ENCODE measurements at places on chromosomes 7 and 10.

DNA sequence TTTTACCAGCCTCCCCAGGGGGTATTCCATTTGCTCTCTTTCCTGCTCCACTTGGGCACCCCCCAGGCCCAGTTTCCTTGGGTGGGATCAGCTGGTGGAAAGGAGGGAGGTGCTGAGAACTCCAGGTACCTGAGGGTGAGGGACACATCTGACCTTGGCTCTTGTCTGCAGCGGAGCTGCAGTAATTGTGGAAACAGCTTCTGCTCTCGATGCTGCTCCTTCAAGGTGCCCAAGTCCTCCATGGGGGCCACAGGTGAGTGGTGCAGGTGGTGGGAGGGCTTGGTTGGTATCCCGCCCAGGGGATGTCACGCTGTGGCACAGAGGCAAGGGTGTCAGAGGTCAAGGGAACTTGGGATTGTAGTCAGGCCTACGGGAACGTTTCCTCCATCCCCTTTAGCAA lies 14.3 kb downstream of the SFRP5 start:
- peaks cover 1% of the 10 kb centered on the region for H3K4me1 ChIP-seq
- no peak for DNase-seq
- H3K27me3 ChIP-seq = no peaks in the 10 kb centered on the region
- no peak overlapping the region for H3K27ac ChIP-seq

- no peak overlapping the region for H3K4me3 ChIP-seq
- DNase-seq = no peak
- no peaks in the 10 kb centered on the region for H3K4me1 ChIP-seq
- H3K27me3 ChIP-seq = peaks cover 5% of the 10 kb centered on the region
These were observed 62.1 kb upstream of the COL1A2 start for GRCh38 chr7:94332571-94332970.

DNA sequence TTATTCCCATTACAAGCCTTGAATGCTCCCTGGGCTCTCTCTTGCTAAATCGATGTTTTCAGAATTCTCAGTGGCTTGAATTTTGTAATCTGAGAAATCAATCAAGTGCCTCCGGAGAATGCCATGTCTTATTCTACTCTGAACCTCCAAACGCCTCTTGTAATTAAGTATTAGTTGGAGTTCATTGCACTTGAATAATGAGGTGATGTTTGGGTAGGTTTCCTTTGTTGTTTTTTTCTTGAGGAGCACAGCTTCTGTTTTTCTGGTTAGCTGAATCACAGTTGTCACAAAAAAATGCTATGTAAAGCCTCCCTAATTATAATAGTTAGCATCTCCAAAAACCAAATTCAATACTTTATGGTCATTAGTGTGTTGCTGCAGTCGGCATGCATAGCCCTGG lies 100.3 kb downstream of the PLPP4 start:
- H3K4me3 ChIP-seq = no peak overlapping the region
- DNase-seq = no peak
- peaks cover 3% of the 10 kb centered on the region for H3K4me1 ChIP-seq
- H3K36me3 ChIP-seq = no peaks in the 10 kb centered on the region
- no peaks in the 10 kb centered on the region for H3K27me3 ChIP-seq

GRCh38 chr10:132138133-132138532 lies 48.6 kb upstream of the DPYSL4 start:
- no peaks in the 10 kb centered on the region for H3K36me3 ChIP-seq
- no peak overlapping the region for H3K27ac ChIP-seq
- peaks cover 5% of the 10 kb centered on the region for H3K27me3 ChIP-seq
- DNase-seq = no peak

DNA sequence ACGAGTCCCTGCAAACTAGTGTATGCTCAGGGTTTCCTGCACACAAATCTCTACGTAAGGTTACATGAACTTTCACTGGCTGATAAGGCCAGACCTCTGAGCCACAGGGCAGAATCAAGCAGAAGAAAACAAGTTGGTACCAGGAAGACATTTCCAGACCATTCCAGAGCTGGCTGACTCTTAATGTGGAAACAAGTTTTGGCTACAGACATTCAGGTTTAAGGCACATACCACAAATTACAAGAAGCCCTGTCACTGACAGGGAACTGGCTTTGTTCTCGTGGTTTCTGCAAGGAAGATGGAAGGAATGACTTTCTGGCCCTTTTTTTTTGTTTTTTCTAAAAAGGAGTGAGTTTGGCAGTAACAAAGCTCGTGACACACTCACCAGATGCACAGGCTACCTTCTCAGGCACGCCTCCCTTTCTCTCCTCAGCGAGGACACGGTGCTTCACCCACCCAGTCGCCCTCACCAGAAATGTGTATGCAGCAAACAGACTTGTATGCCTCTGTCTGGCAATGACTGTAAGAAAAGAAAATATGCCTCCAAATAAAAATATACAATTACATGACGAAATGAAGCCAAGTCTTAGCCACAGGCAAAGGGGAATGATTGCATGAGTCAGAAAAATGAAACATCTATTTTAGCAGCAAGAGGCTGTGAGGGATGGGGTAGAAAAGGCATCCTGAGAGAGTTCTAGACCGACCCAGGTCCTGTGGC lies 22.6 kb downstream of the PLAC9 start:
- H3K27ac ChIP-seq = no peak overlapping the region
- no peak overlapping the region for H3K4me3 ChIP-seq
- DNase-seq = no peak
- H3K36me3 ChIP-seq = peaks cover 24% of the 10 kb centered on the region
- no peaks in the 10 kb centered on the region for H3K27me3 ChIP-seq
- no peaks in the 10 kb centered on the region for H3K4me1 ChIP-seq

- H3K4me1 ChIP-seq = peaks cover 23% of the 10 kb centered on the region
- H3K27ac ChIP-seq = no peak overlapping the region
- DNase-seq = no peak
- H3K4me3 ChIP-seq = no peak overlapping the region
- no peaks in the 10 kb centered on the region for H3K27me3 ChIP-seq
These were observed 23.9 kb downstream of the EPC1 start for GRCh38 chr10:32323051-32323450.

GRCh38 chr7:150901160-150902035 lies 49.1 kb downstream of the AOC1 start:
- H3K36me3 ChIP-seq = no peaks in the 10 kb centered on the region
- no peak overlapping the region for H3K4me3 ChIP-seq
- DNase-seq = no peak
- H3K27ac ChIP-seq = no peak overlapping the region
- H3K4me1 ChIP-seq = no peaks in the 10 kb centered on the region

GRCh38 chr10:62742536-62743061 lies 61.9 kb upstream of the ADO start:
- no peaks in the 10 kb centered on the region for H3K4me1 ChIP-seq
- no peaks in the 10 kb centered on the region for H3K27me3 ChIP-seq
- no peak overlapping the region for H3K4me3 ChIP-seq
- DNase-seq = no peak

GRCh38 chr7:92678291-92678920 lies 88.2 kb upstream of the FAM133B start:
- H3K4me3 ChIP-seq = no peak overlapping the region
- DNase-seq = no peak
- H3K36me3 ChIP-seq = no peaks in the 10 kb centered on the region
- H3K4me1 ChIP-seq = peaks cover 8% of the 10 kb centered on the region
- no peak overlapping the region for H3K27ac ChIP-seq
- H3K27me3 ChIP-seq = no peaks in the 10 kb centered on the region

- H3K27me3 ChIP-seq = no peaks in the 10 kb centered on the region
- H3K36me3 ChIP-seq = no peaks in the 10 kb centered on the region
- no peak overlapping the region for H3K27ac ChIP-seq
- no peak for DNase-seq
These were observed 556.3 kb downstream of the GRM8 start for GRCh38 chr7:126696256-126697038.

DNA sequence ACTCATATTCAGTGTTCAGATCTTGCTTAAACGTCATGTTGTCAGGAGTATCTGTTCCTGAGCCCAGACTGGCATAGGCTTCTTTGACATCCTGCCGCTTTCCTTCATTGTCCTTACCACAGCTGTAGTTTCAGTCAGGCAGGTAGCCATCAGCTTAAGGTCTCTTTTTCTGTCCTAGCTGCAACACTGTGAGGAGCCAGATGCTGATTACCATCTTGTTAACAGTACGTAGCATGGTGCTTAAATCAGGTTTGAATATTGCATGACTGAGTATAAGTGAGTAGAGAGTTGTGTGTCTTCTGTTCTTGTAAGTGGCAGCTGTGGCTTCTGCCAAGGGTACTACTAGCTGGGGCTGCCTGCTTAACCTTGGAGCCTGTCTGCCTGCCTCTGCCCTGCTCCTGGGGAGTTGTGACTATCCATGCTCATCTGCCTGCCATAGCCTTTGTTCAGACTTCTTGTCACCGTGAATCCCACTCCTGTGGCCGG lies 92.6 kb downstream of the MAPK8 start:
- no peak overlapping the region for H3K4me3 ChIP-seq
- no peaks in the 10 kb centered on the region for H3K36me3 ChIP-seq
- H3K4me1 ChIP-seq = peaks cover 27% of the 10 kb centered on the region
- peak overlapping the region; percentile 15 for H3K27ac ChIP-seq

DNA sequence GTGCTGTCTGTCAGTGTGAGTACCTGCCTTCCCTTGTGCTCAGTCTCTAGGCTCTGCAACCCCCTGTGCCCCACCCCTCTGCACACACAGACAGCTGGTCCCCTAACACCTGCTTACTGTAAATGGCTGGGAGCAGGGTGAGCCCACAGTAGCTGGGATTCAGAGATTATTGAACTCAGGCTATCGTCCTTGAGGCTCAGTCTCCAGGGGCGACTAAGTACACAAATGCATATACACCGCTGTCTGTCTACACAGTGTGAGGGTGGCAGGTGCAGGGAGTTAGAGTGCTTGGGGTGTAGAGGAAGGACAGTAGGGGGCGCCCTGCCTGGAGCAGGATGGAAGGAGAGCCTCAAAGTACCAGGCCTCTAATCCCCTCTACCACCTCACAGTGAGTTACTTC lies 12.9 kb downstream of the UPP1 start:
- H3K27ac ChIP-seq = no peak overlapping the region
- H3K4me1 ChIP-seq = peaks cover 2% of the 10 kb centered on the region
- no peak for DNase-seq
- no peaks in the 10 kb centered on the region for H3K27me3 ChIP-seq
- no peak overlapping the region for H3K4me3 ChIP-seq

GRCh38 chr10:58747687-58748086 lies 235.0 kb downstream of the BICC1 start:
- no peaks in the 10 kb centered on the region for H3K36me3 ChIP-seq
- DNase-seq = no peak
- H3K4me3 ChIP-seq = no peak overlapping the region
- H3K4me1 ChIP-seq = peaks cover 9% of the 10 kb centered on the region

GRCh38 chr7:92276460-92276864 lies 30.7 kb downstream of the ANKIB1 start:
- H3K4me1 ChIP-seq = no peaks in the 10 kb centered on the region
- no peaks in the 10 kb centered on the region for H3K27me3 ChIP-seq

GRCh38 chr10:6741541-6741941 lies 161.5 kb upstream of the PRKCQ start:
- DNase-seq = no peak
- H3K36me3 ChIP-seq = no peaks in the 10 kb centered on the region
- H3K27me3 ChIP-seq = no peaks in the 10 kb centered on the region
- H3K4me1 ChIP-seq = peaks cover 29% of the 10 kb centered on the region
- no peak overlapping the region for H3K27ac ChIP-seq

DNA sequence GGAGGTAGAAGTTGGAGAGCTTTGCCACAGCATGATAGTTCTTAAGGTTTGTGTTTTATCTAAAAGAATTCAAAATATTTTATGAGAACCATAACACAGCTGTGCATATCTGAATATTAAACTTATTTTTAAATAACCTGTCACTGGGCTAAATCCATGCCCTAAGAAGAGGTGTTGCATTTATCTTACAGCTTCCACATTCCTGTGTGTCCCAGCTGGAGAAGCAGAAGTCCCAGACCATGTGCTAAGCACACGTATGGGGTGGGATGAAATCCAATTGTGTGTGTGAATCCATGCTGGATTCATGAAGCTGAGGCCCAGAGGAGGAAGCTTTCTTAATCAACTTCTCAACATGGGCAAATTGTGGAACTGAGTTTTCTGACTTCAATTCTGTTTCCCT lies 121.5 kb downstream of the PKD1L1 start:
- H3K4me1 ChIP-seq = no peaks in the 10 kb centered on the region
- peaks cover 8% of the 10 kb centered on the region for H3K27me3 ChIP-seq
- H3K36me3 ChIP-seq = no peaks in the 10 kb centered on the region
- H3K4me3 ChIP-seq = no peak overlapping the region

DNA sequence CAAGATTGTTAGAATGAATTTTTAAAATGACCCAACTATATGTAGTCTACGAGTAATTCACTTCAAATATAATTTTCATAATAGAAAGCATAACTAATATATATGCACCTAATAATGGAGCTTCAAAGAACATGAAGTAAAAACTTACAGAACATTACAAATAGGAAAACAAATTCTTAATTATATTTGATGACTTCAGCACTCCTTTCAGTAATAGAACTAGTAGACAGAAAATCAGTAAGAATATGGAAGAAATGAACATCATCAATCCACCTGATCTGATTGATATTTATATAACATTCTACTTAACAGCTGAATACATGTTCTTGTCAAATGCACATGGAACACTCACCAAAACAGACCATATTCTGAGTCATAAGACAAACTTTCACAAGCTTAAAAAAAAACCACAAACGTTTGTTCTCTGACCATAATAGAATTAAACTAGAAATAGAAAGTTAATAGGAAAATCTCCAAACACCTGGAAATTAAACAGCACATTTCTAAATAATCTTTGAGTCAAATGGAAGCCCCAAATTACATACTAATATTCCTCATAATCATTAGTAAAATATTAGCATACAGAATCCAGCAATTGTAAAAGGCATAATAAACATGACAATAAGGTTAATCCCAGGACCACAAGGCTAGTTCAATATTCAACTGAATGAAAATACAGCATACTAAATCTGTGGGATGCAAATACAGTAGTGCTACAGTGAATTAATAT lies 48.0 kb downstream of the BRAF start:
- H3K27me3 ChIP-seq = no peaks in the 10 kb centered on the region
- DNase-seq = no peak
- no peak overlapping the region for H3K4me3 ChIP-seq
- H3K27ac ChIP-seq = no peak overlapping the region

- H3K27me3 ChIP-seq = no peaks in the 10 kb centered on the region
- no peak for DNase-seq
- H3K4me3 ChIP-seq = no peak overlapping the region
- H3K36me3 ChIP-seq = peaks cover 11% of the 10 kb centered on the region
These were observed 41.2 kb downstream of the NCAPG2 start for GRCh38 chr7:158663428-158663741.

GRCh38 chr7:78720066-78720465 lies 733.4 kb downstream of the MAGI2 start:
- peaks cover 20% of the 10 kb centered on the region for H3K4me1 ChIP-seq
- H3K27ac ChIP-seq = no peak overlapping the region
- peaks cover 6% of the 10 kb centered on the region for H3K36me3 ChIP-seq
- H3K4me3 ChIP-seq = no peak overlapping the region
- DNase-seq = no peak
- H3K27me3 ChIP-seq = no peaks in the 10 kb centered on the region

Measured in progenitor cell of endocrine pancreas (in vitro differentiated cells).